ENCODE measurements at places on chromosomes 6 and 20. TPM values are rescaled to one million over a fixed set of nuclear protein-coding genes. Genes with fewer than 3 reads are reported as not detected.

Gene FKBP1C
- total RNA-seq = 0.39 TPM

Gene ADGRF5
- total RNA-seq = not detected

Gene BANF2
- not detected for total RNA-seq

Gene LSM2
- total RNA-seq = 95.7 TPM

Gene RIMS1
- total RNA-seq = 0.08 TPM

Gene CLPSL1
- total RNA-seq = not detected

Gene CD109
- total RNA-seq = 36.8 TPM

Gene OTOR
- total RNA-seq = not detected

Gene MRPS18B
- 62.8 TPM for total RNA-seq

Gene TTPAL
- total RNA-seq = 14.0 TPM

Gene GSTA3
- total RNA-seq = not detected

Measured in hair follicular keratinocyte (primary cell).